ENCODE measurements at places on chromosomes 4 and X.

GRCh38 chr4:8422327-8422726, 18.2 kb downstream of the ACOX3 start:
- DNase-seq = no peak

DNA sequence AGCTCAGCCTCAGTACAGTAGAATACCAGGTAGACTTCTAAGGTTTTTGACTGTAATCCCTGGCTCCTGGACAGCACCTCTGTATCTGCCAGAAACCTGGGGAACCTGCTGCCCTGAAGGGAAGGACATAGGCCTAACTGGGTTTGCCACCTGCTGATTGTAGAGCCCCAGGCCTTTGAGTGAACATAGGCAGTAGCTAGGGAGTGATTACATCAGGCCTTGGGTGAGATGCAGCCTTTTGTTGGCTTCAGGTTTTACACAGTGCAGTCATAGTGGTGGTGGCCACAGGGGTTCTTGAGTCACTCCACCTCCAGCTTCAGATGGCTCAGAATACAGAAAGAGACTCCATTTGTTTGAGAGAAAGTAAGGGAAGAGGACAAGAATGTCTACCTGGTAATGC, 19.3 kb downstream of the IQCM start:
- DNase-seq = no peak

DNA sequence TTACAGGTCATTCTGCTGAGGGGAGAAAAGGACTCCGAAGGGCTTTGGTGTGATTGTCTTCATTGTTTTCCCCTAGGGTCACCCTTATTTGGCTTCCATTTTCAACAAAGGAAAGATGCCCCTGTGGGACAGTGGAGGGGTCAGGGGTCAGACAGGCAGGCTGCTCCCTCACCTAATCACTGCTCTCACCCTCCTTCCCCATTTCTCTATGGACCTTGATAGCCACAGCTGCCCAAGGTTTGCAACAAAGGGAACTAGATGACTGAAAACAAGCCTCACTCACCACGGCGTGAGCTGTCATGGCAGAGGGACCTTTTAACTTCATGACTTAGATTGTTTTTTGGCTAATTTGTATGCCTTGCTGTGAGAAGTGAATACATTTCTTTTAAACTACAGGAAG, 40.7 kb downstream of the C4orf51 start:
- no peak for DNase-seq

GRCh38 chr4:141388481-141388880, 167.8 kb downstream of the ZNF330 start:
- DNase-seq = peak; percentile 54

DNA sequence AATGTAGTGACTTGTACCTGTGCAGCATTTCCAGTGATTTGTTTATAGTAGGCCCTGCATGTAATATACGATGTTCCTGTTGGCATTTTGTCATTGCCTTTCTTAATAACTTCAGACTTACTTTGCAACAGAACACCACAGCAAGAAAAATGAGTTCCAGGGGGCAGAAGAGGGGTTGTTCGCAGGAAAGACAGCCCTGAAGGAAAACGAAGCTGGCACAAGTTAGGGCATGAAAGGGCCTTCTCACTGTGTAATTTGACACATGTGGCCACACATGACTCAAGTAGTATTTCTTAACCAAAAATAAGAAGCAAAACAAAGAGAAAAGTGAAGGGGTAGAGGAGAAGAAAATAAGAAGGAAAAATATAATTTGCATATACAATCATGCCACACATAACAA, 265.8 kb upstream of the SMIM31 start:
- DNase-seq = no peak

DNA sequence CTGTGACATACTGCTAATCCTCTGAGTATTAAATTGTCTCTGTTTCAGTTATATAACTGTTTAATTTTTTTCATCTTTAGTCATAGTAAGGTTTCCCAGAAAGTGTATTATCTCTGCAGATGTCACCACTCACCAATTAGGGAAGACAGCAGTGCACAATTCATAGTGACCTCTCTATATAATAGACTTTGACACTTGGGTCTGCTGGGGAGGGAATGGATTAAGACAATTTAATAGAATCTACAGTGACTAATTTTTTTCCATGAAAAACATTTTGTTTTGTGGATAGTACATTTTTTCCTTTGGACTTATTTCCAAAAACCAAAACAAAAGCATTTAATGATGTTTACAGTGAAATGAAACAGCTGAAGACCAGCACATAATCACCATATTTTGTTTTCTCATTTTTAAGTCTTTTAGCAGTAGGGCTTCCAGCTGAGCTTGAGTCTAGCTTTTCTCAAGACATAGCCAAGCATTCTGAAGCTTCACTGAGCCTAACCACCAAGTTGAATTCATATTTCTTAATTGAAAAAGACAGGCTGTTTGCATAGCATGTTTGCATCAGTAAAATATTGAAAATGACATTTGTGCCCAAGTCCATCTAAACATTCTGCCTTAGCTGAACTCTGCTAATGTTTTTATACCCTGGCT, 69.5 kb downstream of the PCDH19 start:
- DNase-seq = no peak

DNA sequence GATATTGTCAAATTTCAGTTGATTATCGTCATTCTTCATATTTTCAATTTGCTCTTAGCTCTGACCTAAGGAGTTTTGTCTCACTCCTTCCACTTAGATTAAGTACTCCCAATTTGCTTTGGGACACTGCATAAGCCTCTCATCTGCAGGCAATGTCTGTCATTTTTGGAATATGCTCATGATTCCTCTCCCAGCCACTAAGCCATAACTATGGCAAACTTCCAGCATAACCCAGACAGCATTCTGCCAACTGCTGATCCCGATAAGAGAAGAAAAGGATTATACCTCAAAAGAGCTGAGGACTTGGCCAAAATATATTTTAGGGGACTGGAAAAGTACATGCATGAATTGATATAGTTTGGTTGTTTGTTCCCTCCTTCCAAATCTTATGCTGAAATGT, 444.4 kb downstream of the GABRG1 start:
- no peak for DNase-seq

DNA sequence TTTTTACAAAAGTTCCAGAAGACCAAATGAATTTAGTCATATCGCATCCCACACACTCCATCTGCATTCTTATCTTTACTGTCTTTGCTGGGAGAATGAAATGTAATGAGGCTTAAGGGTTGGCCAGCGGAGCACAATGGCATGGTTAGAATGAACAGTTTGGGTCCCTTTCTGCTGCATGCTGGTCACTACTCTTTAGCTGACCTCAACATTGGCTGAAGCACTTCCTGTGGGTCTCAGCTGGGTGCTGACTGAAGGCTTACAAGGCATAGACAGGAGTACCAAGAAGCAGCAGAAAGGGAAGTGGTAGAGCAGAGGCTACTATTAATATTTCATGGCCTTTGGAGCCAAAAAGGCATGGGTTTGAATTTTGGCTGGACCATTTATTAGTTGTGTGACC, 159.4 kb upstream of the GPC4 start:
- no peak for DNase-seq

GRCh38 chrX:45191383-45191782, 9.3 kb downstream of the DIPK2B start:
- DNase-seq = no peak

GRCh38 chr4:121773883-121774282, 8.9 kb upstream of the SMIM43 start:
- no peak for DNase-seq

- DNase-seq = no peak
Measured at GRCh38 chrX:39576041-39576872, 521.5 kb downstream of the BCOR start.

DNA sequence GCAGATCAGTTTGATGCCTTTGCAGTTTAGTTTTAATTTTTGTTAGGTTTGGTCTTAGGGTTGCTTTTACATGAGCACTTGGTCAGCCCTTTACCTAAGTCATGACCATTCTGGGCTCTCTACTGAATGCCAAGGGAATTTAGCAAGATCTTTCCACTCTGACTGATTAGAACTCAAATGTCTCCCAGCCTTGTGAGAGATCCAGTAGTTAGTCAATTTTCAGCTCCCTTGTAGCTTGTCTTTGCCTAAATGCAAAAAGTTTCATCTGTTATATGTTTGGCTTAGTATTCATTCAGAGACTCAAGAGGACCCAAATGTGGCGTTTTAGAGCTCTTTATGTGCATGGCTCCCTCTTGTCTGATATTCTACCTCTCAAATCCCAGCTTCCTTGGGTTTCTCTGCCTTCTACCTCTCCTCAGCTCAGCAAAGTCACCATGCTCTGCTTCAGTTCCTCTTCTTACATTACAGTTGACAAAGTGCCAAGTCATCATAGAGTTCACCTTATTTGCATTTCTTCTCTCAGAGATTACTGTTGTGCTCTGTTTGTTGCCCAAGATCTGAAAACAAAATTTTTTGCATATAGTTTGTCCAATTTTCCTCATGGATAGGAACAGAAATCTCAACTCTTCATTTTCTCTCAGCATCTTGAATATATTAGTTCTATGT, 17.5 kb upstream of the JAKMIP1 start:
- no peak for DNase-seq

GRCh38 chr4:19729886-19730651, 521.6 kb upstream of the SLIT2 start:
- DNase-seq = no peak

DNA sequence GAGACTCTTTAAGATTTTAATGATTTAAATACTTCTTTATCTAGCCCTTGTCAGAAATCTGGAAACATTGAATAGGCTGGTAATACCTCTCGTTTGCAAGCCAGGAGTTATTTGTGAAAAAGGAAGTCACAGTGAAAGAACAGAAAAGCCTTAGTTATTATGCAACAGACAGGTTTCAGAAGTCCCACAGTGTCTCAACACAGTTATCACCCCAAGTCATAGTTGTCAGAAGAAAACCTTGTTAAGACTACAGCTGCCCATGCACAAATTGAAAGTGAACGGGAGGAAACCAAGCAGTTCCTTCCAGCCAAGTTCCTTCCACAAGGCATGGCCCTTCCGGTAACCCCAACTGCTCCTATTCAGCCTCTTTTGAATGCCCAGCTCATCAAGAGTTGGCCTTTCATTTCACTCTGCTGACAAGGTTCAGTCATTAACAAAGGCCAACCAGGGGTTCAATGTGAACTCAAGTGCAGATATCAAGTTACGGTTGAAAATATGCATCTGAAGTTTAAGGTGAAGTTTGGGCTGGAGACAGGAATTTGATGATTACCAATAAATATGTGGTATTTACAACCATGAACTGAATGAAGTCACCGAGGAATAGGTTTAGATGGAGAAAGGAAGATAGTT, 15.6 kb downstream of the ALPK1 start:
- DNase-seq = no peak

All from fibroblast of skin of left biceps (primary cell).